ENCODE measurements at places on chromosomes 1 and 21. TPM values are rescaled to one million over a fixed set of nuclear protein-coding genes. Genes with fewer than 3 reads are reported as not detected.

The C1QC gene
- 21.3 TPM for polyA plus RNA-seq

The SRGAP2 gene
- 68.9 TPM for polyA plus RNA-seq

The PRKAA2 gene
- polyA plus RNA-seq = 25.4 TPM

The SIK1 gene
- polyA plus RNA-seq = 3.3 TPM

The GABPA gene
- polyA plus RNA-seq = 32.0 TPM

The ADORA1 gene
- 4.9 TPM for polyA plus RNA-seq

The NHLH1 gene
- 0.66 TPM for polyA plus RNA-seq

The F13B gene
- polyA plus RNA-seq = not detected

The FAM167B gene
- polyA plus RNA-seq = 4.3 TPM

The SPSB1 gene
- polyA plus RNA-seq = 6.7 TPM

The C2CD2 gene
- 7.6 TPM for polyA plus RNA-seq

The SYNJ1 gene
- 7.0 TPM for polyA plus RNA-seq

The TSTD1 gene
- polyA plus RNA-seq = 25.6 TPM

The LDLRAD1 gene
- not detected for polyA plus RNA-seq

The TNFAIP8L2 gene
- polyA plus RNA-seq = 2.2 TPM

The RPTN gene
- not detected for polyA plus RNA-seq

The ITGB2 gene
- polyA plus RNA-seq = 19.0 TPM

The CDC7 gene
- 10.1 TPM for polyA plus RNA-seq

The GJA5 gene
- 22.6 TPM for polyA plus RNA-seq

The RGS13 gene
- 0.22 TPM for polyA plus RNA-seq

The IQGAP3 gene
- polyA plus RNA-seq = 8.0 TPM

The ELAVL4 gene
- polyA plus RNA-seq = 1.2 TPM

The TFF1 gene
- polyA plus RNA-seq = 0.48 TPM

The USP24 gene
- 43.2 TPM for polyA plus RNA-seq

The LRRC53 gene
- not detected for polyA plus RNA-seq

The PRSS38 gene
- not detected for polyA plus RNA-seq

The RGSL1 gene
- not detected for polyA plus RNA-seq

The HAO2 gene
- polyA plus RNA-seq = not detected

The ESRRG gene
- 23.6 TPM for polyA plus RNA-seq

The ANGPTL1 gene
- 65.6 TPM for polyA plus RNA-seq

The CFAP45 gene
- polyA plus RNA-seq = 0.84 TPM

The GPR153 gene
- polyA plus RNA-seq = 9.5 TPM

The SPRR2A gene
- not detected for polyA plus RNA-seq

The SLC44A5 gene
- 0.50 TPM for polyA plus RNA-seq

The NPHS2 gene
- polyA plus RNA-seq = not detected

The MROH7 gene
- polyA plus RNA-seq = 1.3 TPM

The FCRL2 gene
- polyA plus RNA-seq = 0.21 TPM

The TRIM45 gene
- polyA plus RNA-seq = 12.5 TPM

The NLRP3 gene
- polyA plus RNA-seq = 0.92 TPM

The GNAT2 gene
- polyA plus RNA-seq = not detected

The RBM11 gene
- polyA plus RNA-seq = not detected

The UBE2U gene
- not detected for polyA plus RNA-seq

The CRABP2 gene
- 298 TPM for polyA plus RNA-seq

The SLAMF6 gene
- 0.42 TPM for polyA plus RNA-seq

The IFI44 gene
- 11.1 TPM for polyA plus RNA-seq

The MRAP gene
- polyA plus RNA-seq = not detected

The KCNT2 gene
- 6.9 TPM for polyA plus RNA-seq

Measured in muscle of back (tissue), 13 donors.